ENCODE measurements at places on chromosomes 1 and 21.

- DNase-seq = peak; percentile 76
Observed at GRCh38 chr1:112614460-112615065, 4.4 kb downstream of the ST7L start.

DNA sequence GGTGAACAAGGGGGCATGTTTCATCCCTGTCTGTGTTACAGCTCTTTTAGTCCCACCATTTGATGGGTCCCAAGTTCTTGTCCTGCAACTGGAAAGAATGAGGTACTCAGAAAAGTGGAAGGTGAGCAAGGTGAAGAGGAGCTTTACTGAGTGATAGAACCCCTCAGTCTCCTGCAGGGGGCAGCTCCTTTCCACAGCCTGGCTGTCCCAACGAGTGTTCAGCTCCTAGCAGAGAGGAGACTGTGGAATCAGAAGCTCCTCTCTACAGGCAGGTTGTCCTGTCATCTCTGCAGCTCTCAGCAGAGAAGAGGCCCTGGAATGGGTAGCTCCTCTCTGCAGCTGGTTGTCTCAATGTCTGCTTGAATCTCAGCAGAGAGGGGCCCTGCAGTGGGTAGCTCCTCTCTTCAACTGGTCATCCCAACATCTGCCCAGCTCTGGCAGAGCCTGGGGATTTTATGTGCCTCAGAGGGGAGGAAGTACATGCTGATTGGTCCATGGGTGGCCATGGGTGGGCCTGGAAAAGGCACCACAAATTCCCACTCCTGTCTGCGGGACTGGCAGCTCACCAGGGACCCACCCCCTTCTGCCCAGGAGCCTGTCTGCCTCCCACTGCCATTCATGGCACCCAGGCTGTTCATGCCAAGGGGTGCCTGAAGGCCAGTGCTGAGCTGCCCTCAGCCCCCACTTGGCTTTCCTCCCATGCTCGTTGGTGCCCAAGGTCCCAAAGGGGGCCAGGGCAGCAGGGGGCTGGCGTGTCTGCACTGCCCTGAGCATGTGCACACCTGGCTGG lies 25.7 kb downstream of the LDLRAD1 start:
- peak; percentile 32 for DNase-seq

DNA sequence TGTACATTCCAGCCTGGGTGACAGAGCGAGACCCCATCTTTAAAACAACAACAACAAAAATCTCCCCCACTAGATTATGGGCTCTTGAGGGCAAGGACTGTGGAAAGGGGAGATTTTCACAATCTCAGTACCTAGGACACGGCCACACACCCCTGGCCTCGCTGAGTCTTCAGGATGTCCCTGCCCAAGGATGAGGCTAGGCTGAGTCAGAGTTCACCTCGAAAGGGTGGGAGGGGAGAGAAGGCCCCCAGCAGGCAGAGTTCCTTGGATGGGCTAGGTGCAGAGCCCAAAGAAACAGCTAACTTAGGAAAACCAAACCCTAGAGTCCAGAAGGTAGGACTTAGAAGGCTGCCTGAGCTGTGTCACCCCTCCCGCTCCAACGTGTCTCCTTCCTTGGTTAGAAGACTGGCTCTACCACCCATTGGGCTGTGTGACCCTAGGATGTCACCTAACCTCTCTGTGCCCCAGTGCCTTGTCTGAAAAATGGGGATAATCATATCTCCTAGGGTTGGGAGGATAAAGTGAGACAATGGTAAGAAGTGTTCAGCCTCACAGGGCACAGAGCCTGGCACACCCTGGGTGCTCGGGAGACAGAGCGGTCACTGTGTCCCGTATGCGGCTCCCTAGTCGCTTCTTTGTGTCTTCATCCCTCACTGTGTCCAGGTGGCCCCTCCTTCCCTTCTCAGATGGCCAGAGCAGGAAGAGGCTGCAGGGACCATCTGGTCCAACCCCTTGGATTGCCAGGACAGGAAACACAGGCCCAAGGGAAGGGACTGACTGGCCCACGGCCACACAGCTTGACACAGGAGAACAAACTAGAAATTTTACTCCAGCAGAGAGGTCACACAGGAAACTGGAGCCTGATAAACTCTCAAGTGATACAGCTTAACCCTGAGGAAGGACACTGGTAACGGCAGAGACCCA lies 11.2 kb downstream of the TRIM62 start:
- DNase-seq = peak; percentile 70

- no peak for DNase-seq
Observed at GRCh38 chr1:243735457-243735856, 114.6 kb downstream of the AKT3 start.

- DNase-seq = peak; percentile 75
Observed at GRCh38 chr1:218521414-218522169, 176.5 kb downstream of the TGFB2 start.

DNA sequence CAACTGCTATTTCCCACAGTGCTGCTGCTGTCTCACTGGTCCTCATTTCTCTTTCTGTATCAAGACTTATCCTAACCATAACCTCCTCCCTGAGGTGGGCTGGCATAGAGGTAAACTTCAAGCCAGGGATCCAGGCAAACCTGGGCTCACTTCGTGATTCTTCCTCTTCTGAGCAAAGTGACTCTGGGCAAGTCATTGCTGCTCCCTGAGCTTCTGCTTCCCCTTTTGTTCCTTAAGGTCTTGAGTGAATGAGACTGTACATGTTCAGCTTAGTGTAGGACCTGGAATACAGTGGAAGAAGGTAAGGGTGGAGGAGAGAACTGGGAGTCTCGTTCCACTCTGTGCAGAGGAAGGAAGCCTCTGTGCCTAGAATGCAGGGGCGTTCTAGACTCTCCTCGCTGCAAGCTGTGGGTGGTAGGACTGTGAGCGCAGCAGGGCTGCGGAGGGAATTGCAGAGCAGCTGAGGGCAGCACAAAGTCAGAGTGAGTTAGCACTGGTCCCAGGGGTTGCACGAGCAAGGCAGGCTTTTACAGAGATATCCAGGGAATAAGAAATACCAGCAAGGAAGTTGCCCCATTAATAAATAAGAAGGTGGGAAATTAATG lies 11.4 kb upstream of the ERI3 start:
- no peak for DNase-seq

DNA sequence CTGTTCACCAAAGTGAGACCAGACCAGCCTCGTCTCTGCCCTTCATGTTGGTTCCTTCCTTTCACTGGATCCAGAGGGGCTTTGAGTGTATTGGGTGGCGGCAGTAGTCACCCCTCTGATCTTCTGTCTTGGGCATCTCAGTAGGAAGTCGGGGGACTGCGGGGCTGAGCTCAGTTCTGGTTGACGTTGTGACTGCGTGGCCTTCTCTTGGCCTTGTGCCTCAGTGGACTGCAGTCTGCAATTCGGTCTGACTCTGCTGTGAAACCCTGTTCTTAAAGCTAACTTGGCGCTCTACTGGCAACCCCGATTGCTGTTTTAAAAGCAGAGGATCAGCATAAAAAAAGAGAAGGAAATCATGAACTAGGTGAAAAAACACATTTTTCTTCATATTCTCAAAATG lies 56.7 kb downstream of the SLC37A1 start:
- no peak for DNase-seq

DNA sequence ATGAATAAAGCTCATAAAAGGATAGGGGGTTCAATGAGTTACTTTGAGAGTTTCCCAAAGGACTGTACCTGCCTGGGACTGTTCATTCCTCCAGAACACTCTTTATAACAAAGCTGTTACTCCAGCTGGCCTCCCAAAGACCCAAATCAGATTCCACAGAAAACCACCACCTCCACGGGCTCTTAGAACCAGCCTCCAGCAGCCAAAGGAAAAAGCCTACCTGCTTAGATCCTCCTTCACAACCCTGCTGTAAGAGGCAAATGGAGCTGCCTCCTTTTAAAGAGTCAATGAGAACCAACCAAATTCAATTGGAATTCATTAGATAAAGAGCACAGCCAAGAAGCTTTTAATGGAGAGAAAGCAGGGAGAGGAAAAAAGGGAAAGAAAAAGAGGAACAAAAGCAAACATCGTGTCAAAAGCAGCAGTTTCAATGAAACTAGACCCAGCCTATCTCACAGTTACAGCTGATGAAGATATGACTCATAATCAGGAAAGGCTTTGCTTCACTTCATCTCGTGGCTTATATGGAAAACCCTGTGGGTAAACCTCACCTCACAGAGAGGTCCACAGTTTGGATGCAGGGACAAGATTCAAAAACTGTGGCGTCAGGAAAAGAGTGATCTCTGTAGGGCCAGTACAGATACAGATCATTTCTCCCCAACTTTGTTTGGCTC lies 27.8 kb upstream of the FMO4 start:
- peak; percentile 17 for DNase-seq

- DNase-seq = peak; percentile 75
Observed at GRCh38 chr1:20058531-20058930, 11.5 kb upstream of the PLA2G5 start.

DNA sequence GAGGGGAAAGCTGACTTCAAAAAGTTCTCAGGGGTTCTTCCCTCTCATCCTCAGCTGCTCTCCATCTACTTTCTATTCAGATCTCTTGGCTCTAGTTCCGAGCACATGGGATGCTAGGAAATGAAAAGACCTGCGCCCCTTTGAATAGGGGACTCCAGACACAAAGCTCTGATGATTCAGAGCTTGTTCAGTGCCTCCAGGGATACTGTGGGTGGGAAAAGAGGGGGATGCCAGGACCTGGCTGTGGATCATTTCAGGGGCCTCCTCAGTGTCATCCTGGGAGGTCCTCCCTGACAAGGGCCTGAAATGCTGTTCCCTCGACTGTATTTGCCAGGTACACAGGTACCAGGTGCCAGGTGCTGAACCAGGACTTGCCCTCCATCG lies 943 bp upstream of the KIAA0040 start:
- peak; percentile 10 for DNase-seq

- DNase-seq = no peak
Observed at GRCh38 chr1:96520579-96520947, 201.0 kb upstream of the PTBP2 start.

DNA sequence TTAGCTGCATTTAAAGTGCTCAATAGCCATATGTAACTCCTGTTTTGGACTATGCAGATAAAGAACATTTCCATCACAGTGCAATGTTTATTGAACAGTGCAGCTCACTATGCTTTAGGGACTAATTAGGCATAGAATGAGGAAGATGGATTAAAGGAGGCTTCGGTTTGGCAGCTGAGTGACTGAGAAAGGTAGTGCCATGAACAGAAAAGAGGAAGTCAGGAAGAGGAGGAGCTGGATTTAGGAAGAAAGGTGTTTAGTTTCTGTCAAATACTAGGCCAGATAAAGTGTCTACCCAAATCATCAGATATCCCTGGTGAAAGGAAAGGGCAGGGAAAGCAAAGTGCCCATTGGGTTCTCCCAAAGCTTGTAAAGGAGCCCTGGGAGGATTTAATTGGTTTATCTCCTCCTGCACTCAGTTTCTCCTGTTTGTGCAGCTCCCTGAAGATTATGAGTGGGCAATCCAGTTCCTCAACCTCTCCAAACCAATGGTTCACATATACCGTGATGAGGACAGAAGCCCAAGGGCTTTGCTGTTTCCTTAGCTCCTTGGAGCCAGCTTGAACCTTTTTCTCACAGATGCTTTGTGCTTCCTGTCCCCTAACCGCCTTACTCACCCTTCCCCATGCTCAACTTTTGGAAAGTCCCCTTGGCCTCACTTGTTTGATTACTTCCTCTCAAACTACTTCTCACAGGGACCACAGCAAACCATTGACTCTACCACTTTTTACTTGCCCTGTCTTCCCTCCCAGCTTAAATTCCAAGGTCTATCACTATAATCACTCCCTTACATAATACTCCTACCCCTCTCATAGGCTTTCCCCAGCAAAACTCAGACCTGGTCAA lies 3.5 kb upstream of the RAP1A start:
- DNase-seq = no peak

- DNase-seq = no peak
Observed at GRCh38 chr1:91706140-91706957, 179.6 kb downstream of the TGFBR3 start.
